Uterine smooth muscle cell (primary cell): ENCODE measurements at places on chromosomes 13 and 19. TPM values are rescaled to one million over a fixed set of nuclear protein-coding genes. Genes with fewer than 3 reads are reported as not detected.

The GNG8 gene
- not detected in 2 replicates for total RNA-seq

The MBD3 gene
- total RNA-seq = 113 and 126 TPM in 2 replicates

The NALCN gene
- total RNA-seq = 0.66 and 1.5 TPM in 2 replicates

The KLK15 gene
- not detected in 2 replicates for total RNA-seq

The TTC9B gene
- total RNA-seq = not detected in 2 replicates

The ADM5 gene
- total RNA-seq = 0.66 and 0.87 TPM in 2 replicates

The ZNF28 gene
- 9.5 and 17.6 TPM in 2 replicates for total RNA-seq

The C1QTNF9 gene
- total RNA-seq = under 0.01 TPM in 1 of 2 replicates, not detected in the other

The CXCL17 gene
- total RNA-seq = not detected in 2 replicates

The POLD1 gene
- 31.4 and 72.3 TPM in 2 replicates for total RNA-seq
